T-helper 17 cell (primary cell): ENCODE measurements at places on chromosomes 7 and 10.

GRCh38 chr10:114684822-114685209, 26.7 kb upstream of the ABLIM1 start:
- no peak for DNase-seq

DNA sequence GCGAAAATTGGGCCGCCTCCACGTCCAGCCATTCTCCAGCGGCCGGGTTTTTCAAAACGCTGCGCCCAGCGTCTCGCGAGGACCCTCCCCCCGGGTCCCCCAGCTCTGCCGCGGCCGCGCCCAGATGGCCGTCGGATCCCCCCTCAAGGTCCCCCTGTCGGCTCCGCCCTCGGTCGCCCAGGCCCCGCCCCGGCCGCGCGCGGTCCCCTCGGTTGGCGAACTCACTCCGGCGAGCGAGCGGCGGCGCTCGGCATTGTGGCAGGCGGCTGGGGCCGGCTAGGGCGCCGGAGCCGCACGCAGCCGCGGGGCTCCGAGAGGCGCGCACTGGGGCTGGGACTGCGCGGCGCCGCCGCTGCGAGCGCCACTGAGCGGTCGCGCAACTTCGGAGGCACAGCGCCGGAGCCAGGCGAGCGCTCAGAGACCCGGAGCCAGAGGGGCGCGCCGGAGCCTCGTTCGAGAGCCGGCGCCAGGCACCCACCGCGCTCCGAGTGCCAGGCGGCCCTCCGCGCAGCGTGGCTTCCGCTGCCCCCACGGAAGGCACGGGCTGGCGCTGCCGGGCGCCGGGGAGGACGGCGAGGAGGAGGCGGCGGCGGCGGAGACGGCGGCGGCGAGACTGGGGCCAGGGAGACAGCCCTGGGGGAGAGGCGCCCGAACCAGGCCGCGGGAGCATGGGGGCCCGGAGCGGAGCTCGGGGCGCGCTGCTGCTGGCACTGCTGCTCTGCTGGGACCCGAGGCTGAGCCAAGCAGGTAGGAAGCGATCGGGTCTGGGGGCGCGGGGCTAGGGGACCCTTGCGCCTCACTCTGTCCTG, at the start of gene UNC5B:
TSS of gene UNC5B (plus strand) at position 253 of the 809 bp plus-strand sequence. CDS start at position 669, 416 bp downstream.
- DNase-seq = no peak

GRCh38 chr7:27064159-27064558, 31.6 kb downstream of the HOXA1 start:
- no peak for DNase-seq

GRCh38 chr7:7417414-7417813, 118.3 kb downstream of the COL28A1 start:
- DNase-seq = no peak

GRCh38 chr10:93712593-93712992, 10.2 kb upstream of the FRA10AC1 start:
- no peak for DNase-seq

DNA sequence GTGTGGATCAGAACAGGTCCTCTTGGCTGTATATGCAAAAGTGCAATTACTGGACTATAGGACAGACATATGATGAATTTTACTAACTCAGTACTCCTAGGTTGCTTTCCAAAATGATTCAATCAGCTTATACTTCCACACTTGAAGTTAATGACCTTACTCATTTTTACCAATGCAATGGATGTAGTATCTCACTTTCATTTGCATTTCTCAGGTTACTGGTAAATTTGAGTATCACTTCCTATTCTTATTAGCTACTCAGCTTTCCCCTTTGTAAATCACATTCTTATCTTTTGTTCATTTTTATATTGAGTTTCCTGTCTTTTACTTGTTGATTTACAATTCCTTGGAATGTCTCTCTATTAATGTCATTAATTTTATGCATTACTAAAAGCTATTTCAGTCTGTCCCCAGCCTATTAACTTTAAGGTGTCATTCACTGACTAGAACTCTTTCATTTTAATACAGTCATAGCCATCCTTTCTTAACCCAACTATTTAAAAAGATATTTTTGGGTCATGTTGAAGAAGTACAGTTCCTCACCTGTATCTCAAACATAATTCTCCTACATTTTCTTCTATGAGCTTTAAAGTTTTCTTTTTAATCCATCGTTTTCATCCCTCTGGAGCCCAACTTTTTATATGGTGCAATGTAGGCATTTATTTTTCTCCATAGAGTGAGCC, 88.6 kb downstream of the VIM start:
- no peak for DNase-seq

DNA sequence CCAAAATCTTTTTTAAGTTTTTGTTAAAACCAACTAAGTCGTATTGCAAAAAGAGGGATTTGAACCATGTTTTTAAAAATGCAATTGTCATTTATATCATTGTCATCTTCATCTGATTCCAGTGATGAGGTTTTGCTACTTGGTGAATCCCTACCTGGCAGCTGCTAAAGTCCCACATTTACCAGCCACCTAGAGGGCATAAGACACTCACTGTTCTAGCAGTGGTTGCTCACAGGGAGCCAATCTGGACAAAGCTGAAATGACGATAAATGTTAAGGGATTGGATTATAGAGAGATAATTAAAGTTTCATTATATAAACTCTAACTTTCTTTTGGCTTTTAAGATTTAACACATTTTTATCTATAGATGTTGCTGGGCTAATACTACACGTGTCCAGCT, 18.7 kb downstream of the KIFBP start:
- no peak for DNase-seq

- no peak for DNase-seq
These were observed 323.4 kb downstream of the PARD3 start for GRCh38 chr10:34491678-34492077.

DNA sequence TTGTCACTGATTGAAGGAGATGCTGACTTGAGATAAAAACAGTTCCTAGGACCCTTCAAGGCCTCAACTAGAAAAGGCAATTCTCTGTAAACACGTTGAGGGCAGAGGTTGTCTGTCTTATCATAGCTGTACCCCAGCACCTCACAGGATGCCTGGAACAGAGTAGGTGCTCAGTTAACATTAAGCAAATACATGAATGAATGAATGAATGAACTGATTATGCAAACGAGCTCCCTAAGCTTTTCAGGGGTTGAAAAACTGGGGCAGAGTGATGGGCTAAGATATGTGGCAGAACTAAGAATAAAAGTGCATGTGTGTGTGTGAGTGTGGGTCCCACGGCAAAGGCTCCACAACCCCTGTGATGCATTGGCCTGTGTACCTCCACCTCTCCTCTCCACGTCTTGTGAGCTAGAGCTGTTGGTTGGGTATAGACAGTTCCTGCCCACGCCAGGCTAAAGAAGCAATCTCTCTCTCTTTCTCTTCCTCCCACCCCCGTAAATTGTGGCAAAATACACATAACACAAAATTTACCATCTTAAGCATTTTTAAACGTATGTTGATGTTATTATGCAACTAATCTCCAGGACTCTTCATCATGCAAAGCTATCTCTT, 20.9 kb upstream of the SMC3 start:
- DNase-seq = no peak

DNA sequence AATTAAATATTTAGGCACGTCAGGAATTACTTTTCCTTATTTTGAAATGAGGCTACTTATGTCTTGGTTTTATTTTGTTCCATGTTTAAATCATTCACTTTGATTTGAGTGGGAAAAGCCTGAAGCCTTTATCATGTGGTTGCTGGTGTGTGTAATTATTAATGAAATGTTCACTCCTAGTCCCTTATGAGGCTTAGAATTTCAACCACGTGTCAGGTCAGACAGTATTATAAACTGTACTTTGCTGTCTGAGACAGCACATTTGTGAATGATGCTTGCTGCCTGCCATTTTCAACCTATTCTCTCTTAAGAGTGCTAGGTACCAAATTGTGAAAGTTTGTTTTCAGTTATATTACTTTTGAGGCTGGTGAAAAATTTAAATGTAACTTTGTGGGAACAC, 58.9 kb downstream of the COL17A1 start:
- no peak for DNase-seq

DNA sequence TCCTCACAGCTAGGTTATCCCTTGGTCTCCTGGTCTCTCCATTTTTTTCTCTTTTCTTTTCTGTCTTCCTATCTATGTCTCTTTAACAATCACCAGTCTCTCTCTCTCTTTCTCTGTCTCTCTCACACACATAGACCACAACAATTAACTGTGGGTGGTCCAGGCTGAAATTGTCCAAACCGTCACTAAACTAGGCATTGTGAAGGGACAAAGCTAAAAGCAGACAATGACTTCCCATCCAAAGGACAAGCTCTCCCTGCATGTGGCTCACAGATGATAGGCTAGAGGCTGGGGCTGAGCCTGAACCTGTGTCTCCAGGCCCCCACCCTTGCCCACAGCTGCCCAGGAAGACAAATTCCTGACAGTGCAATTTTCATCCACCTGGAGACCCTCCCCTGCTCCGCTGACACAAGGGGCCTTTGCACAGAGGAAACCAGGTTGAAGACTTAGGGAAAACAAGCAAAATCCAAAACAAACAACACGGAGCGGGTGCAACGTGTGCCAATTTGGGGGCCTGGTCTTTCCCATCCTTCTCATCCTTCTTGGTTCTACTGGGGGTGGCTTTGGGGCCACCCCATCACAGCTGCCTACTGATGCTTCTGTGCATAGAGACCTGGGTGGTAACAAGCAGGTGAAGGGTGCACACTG, 755.4 kb downstream of the GRID1 start:
- no peak for DNase-seq

GRCh38 chr10:31557854-31558253, 238.8 kb downstream of the ZEB1 start:
- no peak for DNase-seq

GRCh38 chr7:74371381-74372341, 82.0 kb upstream of the GTF2IRD1 start:
- DNase-seq = no peak

GRCh38 chr7:877312-878232, 1.2 kb downstream of the GET4 start:
- no peak for DNase-seq

GRCh38 chr7:97272237-97272975, 154.9 kb downstream of the SDHAF3 start:
- no peak for DNase-seq

DNA sequence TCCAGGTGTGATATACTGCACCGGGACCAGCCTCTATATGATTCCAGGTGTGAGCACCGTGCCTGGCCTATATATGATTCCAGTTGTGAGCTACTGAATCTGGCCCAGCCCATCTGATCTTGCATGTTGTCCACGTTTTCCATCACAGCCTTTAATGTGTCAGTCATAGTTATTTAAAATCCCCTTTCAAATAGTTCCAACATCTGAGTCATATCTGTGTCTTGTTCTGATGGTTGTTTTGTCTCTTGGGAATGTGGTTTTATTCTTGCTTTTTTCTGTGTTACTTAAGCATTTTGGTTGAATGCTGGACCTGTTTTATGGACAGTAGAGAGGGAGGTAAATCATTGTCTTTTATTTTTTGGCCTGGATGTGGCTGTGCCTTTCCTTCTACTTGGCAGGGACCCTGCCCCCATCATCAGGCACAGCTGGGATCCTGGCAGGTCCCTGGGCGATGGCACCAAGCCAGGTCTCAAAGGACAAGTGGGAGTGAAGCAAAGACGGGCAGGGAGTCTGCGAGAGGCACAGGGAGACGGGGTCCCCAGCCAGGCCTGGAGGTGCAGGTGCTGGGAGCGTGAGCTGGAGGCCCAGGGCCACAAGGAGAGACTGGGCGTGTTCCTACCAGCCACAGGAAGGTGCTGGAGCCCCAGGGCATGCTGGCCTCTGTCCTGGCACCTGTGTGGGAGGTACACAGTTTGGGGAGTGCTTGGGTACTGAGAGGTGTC, 94.7 kb downstream of the DYNC2I1 start:
- no peak for DNase-seq

DNA sequence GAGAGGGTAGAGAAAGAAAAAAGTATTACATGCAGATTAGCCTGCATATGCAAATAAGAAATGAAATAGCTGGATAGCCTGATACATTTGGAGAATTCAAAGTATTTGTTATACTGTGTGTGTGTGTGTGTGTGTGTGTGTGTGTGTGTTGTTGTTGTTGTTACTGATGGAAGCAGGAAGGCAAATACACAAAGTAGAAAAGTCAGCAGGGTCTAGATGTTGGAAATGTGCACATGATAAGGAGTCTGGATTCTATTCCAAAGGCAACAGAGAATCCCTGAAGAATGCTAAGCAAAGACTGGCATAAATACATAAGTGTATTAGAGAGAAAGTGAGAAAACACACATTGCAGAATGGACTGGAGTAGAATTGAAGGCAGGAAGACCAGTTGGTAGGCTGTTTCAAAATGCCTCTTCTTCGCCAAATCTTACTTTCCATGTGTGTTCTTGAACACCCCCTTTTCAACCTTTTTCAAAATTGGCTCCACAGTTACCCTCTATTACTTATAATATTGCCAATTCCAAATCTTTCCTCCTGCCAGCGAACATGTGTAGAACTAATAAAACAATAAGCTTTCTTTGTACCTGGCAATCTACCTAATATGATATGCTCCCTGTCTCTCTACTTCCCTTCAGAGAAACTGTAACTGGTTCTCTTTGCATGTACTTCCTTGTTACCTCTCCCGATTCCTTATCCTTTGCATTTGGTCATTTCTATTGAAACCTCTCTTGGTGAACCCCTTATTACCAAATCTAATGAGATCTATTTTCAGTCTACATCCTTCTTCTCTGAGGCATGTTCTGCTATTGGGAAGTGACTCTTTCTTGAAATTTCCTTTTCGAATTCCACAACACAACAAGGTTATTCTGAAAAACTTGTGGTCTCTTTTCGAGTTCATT, 6.2 kb downstream of the CPED1 start:
- DNase-seq = no peak

GRCh38 chr7:111438369-111439289, 123.7 kb downstream of the IMMP2L start:
- DNase-seq = no peak

DNA sequence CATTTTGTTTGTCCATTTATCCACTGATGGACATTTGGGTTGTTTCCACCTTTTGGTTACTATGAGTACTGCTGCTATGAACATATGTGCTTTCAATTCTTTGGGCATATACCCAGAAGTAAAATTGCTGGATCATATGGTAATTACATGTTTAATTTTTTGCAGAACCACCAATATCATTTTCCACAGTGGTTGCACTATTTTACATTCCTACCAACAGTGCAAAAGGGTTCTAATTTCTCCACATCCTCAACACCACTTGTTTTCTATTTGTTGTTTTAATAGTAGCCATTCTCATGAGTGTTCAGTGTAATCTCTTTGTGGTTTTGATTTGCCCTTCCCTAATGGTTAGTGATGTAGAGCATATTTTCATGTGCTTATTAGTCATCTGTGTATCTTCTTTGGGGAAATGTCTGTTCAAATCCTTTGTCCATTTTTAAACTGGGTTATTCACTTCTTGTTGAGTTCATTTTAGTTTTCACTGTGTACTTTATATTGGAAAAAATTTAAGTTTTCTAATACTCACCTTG, 101.9 kb downstream of the HIBADH start:
- no peak for DNase-seq

DNA sequence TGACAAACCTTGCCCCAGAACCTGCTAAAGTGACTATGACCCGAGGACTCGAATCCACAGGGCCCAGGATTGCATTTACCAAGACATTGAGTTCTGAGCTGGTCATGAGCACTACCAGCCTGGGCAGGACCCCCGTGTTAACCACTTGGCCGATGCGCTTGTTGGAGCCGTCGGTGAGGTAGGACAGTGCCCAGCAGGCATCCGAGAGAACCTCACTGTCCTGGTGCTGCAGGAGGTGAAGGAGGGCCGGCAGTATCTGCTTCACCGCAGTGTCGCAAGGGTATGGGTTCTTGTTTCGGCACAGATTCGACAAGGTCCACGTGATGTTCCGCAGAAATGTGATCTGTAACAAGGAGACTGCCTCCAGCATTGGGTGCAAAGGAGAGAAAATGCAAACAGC, 19.7 kb downstream of the KPNA7 start:
- no peak for DNase-seq

- DNase-seq = no peak
These were observed 93.6 kb downstream of the RGS10 start for GRCh38 chr10:119448628-119449584.
